Esophagus mucosa (tissue), 1 donor: ENCODE measurements at places on chromosomes 12 and 14.

DNA sequence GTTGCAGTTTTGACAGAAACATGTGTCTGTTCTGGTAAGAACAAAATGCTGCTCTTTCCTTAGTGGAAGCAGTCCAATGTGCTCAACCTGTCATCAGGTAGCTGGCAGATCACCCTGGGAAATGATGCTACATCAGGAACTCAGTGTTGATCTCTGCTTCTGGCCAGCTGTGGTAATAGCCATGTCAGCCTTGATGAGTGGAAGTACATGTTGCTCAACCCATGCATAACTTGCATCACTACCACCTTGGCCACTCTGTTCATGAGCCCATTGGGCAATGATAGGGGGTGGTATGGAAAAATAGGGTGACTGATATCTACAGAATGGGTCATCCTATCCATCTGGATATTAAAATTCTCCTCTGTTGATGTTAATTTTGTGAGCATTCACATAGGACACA is 411.0 kb downstream of the C12orf50 start:
- no peak for ATAC-seq

DNA sequence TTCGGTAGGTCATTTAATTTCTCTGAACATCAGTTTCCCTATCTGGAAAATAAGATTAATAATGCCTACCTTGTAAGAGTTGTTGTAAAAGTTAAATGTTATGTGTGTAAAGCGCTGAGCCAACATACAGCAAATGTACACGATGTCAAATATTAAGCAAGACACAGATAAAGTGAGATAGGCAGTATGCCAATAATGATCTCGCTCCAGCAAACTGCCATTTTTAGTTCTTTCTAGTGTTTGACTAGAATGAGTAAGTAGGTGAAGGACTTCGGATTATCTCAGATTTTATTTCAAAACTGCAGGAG is 840 bp downstream of the DHRS7 start:
- ATAC-seq = no peak

DNA sequence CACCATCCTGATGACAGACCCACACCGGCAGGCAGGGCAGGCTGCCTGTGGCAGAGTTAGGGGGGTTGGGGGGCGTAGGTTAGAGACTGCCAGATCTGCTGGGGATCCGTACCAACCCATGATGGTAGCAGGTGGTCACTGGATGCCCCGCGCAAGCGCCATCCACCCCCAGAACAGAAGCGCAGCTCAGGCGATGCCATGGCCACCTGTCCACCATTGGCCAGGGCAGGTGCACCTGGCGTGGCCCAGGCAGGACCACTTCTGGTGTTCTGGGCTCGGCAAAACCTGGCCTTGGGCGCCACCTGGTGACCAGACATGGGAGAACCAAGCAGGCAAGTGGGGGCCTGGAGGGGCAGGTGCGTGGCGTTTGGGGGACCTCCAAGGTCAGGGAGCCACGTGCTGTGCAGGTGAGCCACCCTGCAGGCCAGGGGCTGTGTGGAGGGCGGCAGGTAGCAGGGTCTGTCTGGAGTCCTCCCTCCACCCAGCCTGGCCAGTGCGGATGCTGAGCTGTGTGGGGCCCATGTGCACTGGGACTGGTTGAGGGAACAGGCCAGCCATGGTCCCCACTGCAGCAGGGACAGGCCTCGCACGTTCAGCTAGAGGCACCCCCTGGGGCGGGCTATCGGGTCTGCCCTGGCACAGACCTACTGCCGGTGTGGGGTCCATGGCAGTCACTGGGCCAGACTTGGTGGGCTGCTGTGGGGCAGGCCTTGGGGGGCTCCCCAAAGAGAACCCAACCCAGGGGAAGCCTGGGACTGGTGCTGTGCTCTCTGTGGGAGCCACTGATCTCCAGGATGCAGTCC is 15.6 kb downstream of the BAG5 start:
- peak; percentile 41 for ATAC-seq

GRCh38 chr14:78947681-78948080 is 777.5 kb downstream of the NRXN3 start:
- no peak for ATAC-seq

GRCh38 chr12:27828196-27828595 is 48.2 kb upstream of the MANSC4 start:
- ATAC-seq = no peak

GRCh38 chr12:46771268-46771827 is 54.4 kb downstream of the SLC38A4 start:
- no peak for ATAC-seq

DNA sequence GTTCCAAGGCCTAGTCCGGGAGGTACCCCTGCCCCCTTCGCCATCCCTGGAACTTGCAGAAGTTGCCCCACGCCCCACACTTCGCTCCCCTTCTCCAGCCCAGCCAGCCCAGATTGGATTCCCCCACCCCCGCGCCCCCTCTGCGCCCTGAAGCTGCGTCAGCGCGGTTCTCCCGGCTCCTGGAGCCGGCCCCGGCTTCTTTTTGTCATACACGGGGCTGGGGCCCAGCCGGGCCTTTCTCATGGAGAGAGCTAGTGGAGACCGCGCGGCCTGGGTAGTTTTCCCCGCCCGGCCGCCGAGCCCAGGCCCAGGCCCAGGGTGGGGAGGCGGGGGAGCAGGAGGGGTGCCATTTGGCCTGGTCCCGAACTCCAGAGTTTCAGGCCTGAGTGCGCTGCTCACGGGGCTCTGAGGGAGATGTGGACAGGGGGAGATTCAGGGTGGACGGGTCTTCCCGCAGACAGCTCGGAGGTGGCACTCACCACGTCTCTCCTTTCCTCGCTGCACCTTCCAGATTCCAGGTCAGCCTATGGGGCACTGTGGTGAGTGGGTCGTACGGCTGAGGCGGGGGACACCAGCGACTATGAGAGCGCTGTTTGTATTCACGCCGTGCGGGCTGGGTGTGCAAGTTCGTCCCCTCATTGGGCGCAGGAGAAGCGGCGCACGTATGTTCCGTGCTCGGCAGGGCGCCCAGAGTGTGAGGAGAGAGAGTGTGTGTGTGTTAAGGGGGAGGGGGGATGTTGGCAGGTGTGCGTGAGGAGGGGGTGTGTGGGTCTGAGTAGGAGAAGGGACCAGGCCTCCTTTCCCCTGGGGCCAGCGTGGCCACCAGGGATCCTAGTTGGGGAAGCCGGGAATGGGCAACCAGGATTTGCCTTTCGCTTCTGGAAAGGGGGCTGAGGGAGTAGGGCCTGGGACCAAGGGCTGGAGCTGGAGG is 785 bp upstream of the LHX5 start:
- ATAC-seq = no peak

DNA sequence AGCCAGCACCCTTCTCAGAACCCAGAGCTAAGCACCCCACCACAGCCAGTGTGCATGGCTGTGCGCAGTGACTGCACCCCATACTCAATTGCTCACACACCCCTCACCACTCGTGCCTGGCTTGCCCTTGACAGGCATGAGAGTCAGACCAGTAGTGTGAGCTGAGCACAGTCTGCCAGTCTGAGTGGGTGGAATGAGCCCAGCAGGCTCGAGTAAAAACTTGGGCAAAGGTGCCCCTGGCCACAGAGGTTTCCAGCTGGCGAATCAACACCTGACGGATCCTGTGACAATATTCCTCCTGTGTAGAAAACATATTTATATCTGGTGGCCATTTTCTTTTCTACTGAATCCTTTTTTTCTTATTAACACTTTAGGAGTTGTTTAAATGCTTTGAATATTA is 202.5 kb downstream of the TMEM117 start:
- ATAC-seq = no peak

DNA sequence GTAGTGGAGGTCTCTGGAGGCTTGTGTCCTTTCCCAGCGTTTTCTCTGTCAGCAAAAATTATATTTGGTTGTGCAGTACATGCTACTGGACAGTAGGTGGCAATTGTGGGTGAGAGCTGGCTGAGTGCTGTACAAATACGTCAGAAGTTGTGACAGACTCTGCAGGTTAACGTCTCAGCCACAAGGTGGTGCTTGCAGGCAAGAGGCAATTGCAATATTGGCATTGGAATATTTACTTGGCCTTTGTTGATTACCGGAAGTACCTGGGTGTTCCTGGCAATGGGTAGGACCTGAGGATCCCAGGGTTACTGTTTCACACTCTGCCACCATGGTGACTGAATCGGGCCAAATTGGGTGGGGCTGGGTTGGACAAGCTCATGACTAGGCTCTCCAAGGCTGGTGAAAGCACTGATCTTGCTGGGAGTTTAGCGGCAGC is 333.9 kb upstream of the LMO3 start:
- ATAC-seq = peak; percentile 99

DNA sequence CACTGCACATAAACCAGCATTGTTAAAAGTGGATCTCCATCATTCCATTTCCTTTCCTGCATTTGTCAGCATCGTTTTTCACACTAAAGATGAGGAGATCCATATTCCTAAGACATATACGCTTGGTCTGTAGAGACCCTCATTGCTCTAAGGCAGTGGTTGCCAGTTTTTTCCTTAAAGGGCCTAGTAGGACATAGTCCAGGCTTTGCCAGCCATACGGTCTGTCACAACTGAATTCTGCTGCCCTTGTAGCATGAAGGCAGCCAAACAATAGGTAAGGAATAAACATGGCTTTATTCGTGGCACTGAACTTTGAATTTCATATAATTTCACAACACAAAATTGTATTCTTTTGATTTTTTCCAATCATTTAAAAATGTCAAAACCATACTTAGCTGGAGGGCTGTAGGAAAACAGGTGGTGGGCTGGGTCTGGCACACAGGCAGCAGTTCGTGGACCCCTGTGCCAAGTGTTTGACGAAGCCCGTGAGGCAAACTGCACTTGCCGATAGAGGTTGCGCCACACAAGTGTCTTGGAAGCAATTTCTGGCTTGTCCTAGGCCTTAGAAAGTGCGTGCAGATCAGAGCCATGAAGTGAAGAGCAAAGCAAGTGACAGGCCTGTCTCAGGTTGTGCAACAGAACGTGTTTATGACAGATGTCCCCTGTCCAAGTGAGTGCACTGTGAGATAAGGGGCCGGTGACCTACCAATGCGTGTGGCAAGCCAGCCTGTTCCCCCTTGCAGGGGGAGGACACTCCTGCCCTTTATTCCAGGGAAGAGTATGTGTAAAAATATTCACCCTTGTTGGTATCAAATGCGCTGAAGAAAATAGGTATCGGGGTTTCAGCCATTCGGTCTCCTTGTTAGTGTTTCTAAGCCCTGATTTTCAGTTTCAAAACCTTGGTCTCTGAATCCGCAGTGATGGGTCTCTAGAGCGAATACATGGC is 916 bp upstream of the CHPT1 start:
- ATAC-seq = peak; percentile 37

DNA sequence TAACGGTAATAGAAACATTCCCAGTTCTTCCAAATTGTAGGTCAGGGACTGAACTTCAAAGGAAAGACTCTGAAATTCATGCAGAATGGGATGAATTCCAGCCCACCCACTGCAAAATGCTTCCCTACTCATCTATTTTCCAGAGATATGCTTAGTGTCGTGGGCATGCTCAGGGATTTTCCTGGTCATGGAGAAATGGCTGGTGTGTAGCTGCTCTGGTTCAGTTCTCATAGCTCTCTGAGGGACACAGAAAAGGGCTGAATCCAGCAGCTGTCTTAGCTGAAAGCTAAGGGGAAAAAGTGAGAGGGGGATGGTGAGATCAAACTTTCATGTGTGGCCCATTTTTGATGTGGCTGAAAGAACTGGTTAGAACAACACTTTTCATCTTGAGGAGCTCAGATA is 72.9 kb upstream of the KRAS start:
- ATAC-seq = no peak

DNA sequence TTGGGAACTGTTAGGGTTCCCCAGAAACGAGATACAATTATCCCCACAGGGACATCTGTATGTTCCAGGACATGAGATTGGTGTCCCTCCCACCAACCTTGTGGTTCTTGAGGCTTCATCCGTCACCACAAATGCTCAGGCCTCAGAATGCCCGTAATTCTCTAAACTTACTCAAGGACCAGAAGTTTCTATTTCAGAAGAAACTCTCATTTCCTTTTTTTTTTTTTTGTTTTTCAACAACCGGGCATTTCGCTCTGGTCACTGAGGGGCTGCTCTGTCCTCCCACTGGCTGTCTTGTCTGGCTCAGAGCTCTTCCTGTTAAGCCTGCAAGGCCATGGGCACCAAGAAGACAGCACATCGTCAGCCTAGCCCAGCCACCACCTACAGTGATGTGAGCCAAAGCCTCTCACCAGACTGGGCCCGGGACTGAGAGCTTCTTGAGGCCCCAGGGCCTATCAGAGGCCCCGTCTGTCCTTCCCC is 36.2 kb downstream of the VDR start:
- no peak for ATAC-seq

DNA sequence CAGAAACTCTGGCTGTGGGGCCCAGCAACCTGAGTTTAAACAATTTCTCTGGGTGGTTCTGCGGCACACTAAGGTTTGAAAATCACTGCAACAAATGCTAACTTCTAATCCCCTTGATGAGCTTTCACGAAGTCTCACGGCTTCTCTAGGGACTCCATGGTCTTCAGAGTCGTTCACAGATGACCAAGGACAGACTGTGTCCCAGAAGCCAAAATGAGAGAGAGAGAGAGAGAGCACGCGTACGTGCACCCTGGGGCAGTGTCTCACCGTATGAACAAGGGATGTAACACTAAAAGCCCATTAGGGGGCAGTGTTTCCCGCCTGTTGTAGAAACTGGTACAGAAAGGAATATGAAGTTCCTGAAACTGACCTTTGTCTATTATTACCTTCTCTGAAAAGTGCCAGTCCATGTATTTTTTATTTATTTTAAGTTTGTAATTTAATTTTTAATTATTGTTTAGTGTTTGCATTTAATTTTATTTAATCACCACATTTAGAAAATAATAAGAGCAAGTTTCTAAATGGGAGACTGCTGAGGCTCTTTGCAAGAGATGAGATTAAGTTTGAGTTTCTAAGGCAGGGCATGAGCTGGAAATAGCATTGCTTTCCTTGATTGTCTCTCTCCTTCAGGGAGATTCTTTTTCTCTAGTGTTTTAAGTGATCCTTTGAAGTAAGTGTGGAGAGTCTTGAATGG is 3.4 kb downstream of the APOLD1 start:
- ATAC-seq = peak; percentile 74
